ENCODE measurements at places on chromosomes 12 and 14. TPM values are rescaled to one million over a fixed set of nuclear protein-coding genes. Genes with fewer than 3 reads are reported as not detected.

- H3K27ac ChIP-seq: peak overlapping the region; percentile 33
- H3K27me3 ChIP-seq: no peaks in the 10 kb centered on the region
These were observed 55.6 kb upstream of the GTF2A1 start for GRCh38 chr14:81276073-81277069.

GRCh38 chr14:36394593-36394992 is 74.2 kb upstream of the MBIP start:
- H3K36me3 ChIP-seq: no peaks in the 10 kb centered on the region
- H3K4me1 ChIP-seq: no peaks in the 10 kb centered on the region
- no peak overlapping the region for H3K27ac ChIP-seq
- DNase-seq: no peak

GRCh38 chr12:122880668-122881067 is 15.3 kb downstream of the VPS37B start:
- H3K36me3 ChIP-seq: no peaks in the 10 kb centered on the region
- no peak overlapping the region for H3K27ac ChIP-seq
- no peaks in the 10 kb centered on the region for H3K27me3 ChIP-seq

DNA sequence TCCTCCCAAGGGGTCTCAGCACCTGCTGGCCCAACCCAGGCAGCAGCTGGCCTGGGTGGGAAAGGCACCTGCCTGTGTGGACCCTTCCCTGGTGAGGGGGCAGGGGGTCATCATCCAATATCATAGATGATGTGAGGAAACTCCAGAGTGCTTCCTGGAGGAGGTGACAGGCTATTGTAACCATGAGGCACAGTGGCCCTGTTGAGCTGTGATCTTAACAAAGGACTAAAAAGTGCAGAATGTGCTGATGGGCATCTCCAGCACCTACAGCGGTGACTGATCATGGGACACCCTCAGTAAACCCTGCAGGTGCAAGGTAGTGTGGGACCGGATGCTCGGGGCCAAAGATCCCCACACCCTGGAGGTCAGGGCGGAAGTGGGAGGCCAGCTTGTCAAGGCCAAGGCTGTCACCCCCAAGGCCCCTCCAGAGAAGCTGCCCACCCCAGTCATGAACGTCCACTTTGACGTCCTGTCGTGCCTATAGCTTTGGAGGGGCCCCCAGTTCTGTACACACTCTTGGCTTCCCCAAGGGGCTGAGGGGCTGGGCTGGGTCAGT is 7.5 kb downstream of the MMP17 start:
- no peak overlapping the region for H3K27ac ChIP-seq
- no peaks in the 10 kb centered on the region for H3K27me3 ChIP-seq
- no peak for DNase-seq
- H3K4me3 ChIP-seq: no peak overlapping the region

GRCh38 chr12:60308366-60308991 is 712.6 kb downstream of the SLC16A7 start:
- H3K4me3 ChIP-seq: no peak overlapping the region
- H3K27ac ChIP-seq: no peak overlapping the region
- no peaks in the 10 kb centered on the region for H3K27me3 ChIP-seq
- no peaks in the 10 kb centered on the region for H3K4me1 ChIP-seq
- no peak for DNase-seq

DNA sequence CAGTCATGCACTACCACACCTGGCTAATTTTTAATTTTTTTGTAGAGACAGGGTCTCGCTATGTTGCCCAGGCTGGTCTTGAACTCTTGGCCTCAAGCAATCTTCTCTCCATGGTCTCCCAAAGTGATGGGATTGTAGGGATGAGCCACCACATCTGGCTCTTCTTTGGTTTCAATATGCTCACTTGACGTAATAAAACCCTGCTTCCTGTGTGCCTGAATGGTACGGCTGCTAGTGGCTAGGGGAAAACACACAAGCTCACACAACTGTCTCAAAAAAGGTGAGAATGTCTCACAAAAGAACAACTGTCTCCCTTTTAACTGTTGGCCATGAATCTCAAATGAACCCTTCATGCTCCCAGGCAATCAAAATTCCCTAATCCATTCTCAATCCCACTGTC is 15.0 kb downstream of the C1S start:
- H3K4me1 ChIP-seq: no peaks in the 10 kb centered on the region
- no peak overlapping the region for H3K27ac ChIP-seq
- H3K4me3 ChIP-seq: no peak overlapping the region
- no peaks in the 10 kb centered on the region for H3K36me3 ChIP-seq
- H3K27me3 ChIP-seq: no peaks in the 10 kb centered on the region

GRCh38 chr14:88937706-88938105 is 113.3 kb downstream of the TTC8 start:
- no peaks in the 10 kb centered on the region for H3K27me3 ChIP-seq
- no peaks in the 10 kb centered on the region for H3K36me3 ChIP-seq
- H3K27ac ChIP-seq: no peak overlapping the region
- no peak for DNase-seq
- no peaks in the 10 kb centered on the region for H3K4me1 ChIP-seq

DNA sequence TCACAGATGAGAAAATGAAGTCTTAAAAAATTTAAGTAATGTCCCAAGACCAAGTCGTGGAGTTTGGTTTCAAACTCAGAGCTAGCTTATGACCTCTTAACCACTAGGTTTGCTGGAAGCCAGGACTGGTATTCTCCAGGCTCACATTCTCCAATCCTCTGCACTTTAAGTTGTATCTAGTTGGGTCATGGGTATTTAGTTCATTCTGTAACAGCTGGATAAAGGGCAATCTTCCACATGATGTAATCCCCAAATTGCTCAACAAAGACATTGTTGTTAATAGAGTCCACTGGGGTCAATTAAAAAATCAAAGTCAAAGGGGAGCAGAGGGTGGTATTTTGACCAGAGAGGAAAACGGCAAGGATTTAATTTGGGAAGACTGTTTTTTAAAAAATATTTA is 17.8 kb upstream of the GAS2L3 start:
- H3K4me1 ChIP-seq: no peaks in the 10 kb centered on the region
- H3K36me3 ChIP-seq: no peaks in the 10 kb centered on the region
- no peak for DNase-seq
- no peaks in the 10 kb centered on the region for H3K27me3 ChIP-seq
- H3K4me3 ChIP-seq: no peak overlapping the region

DNA sequence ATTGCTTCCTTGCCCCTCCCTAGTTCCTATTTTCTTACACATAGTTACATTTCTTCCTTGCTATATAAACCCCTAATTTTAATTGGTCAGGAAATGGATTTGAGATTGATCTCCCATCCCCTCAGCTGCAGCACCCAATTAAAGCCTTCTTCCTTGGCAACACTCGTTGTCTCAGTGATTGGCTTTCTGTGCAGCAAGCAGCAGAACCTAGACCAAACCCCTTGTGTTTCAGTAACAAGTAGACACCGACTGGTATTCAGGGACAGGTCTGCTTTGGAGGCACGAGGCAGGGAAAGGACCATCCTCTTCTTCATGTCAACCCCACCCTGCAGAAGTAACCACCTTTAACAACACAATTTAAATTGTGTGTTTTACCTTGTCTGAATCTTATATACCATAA is 152.6 kb downstream of the RPAP3 start:
- no peaks in the 10 kb centered on the region for H3K4me1 ChIP-seq
- DNase-seq: no peak
- H3K27ac ChIP-seq: no peak overlapping the region

GRCh38 chr12:24087294-24087693 is 137.8 kb upstream of the SOX5 start:
- H3K27ac ChIP-seq: no peak overlapping the region
- no peak for DNase-seq
- H3K27me3 ChIP-seq: no peaks in the 10 kb centered on the region
- H3K36me3 ChIP-seq: no peaks in the 10 kb centered on the region
- H3K4me3 ChIP-seq: no peak overlapping the region

DNA sequence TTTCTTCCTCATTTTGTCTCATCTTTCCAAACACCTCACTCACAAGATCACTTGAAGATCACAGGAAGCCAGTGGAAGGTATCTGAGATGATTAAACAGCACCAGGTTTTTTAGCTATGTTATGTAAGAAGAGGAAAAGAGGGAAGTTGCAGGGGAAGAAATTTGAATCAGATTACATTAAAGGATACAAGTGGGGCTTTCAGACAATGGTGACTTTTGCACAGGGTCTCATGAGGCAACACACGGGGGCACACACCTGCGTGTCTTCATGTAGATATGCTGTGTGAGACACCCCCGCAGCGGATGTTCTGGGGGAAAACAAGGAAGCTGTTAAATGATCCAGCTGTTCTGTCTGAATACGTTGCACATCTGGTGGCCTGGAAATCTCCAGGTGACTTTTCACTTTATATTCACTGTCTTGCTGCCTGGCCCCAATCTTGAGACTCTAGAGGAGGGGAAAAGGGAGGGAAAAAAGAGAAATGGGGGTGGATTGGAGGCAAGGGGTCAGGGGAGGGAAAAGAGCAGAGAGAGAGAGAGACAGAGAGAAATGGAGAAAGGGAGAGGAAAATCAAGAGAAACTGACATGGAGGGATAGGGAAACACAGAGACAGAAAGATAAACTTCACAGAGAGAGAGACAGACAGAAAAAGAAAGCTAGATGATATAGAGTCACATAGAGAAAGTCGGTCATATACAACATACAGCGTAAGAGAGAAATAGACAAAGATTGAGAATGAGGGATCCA is 36.3 kb upstream of the PPP1CC start:
- H3K27ac ChIP-seq: no peak overlapping the region
- DNase-seq: no peak
- H3K36me3 ChIP-seq: no peaks in the 10 kb centered on the region
- no peaks in the 10 kb centered on the region for H3K27me3 ChIP-seq
- H3K4me1 ChIP-seq: no peaks in the 10 kb centered on the region
- H3K4me3 ChIP-seq: no peak overlapping the region

GRCh38 chr12:85662207-85662602 is 174.0 kb downstream of the RASSF9 start:
- H3K27ac ChIP-seq: no peak overlapping the region
- H3K4me1 ChIP-seq: no peaks in the 10 kb centered on the region
- H3K4me3 ChIP-seq: no peak overlapping the region

DNA sequence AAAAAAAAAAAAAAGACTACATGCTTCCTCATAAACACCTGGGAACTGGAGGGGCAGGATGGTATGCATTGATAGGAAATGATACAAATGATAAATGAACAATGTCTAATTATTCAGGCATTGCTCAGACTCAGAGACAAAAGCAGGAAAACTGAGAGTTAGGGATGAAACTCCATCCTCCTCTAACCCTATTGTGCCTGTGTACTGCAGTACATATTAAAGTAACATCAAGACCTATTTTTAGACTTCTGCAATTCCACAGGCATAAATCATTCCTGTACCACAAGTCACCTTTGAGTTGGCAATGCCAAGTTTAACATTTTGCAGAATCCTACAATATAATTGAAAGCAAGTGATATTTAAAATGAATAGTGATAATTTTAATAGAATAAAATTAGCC is 156.5 kb upstream of the USP15 start:
- H3K27ac ChIP-seq: no peak overlapping the region
- DNase-seq: no peak
- no peaks in the 10 kb centered on the region for H3K36me3 ChIP-seq

DNA sequence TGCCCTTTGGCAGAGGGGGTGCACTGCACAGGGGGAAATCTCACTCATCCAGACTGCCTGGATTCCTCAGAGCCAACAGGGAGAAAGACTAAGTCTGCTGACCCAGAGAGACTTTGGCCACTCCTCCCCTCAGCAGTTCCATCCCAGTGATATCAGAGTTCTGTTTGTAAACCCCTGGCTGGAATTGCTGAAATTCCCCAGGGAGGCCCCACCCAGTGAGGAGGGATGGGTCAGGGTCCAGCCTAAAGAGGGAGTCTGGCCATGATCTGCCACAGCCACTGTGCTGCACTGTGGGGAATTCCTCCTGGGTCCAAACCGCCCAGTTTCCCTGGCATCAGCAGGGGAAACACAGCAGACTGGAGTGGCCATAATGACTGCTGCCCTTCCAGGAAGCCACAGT is 54.9 kb upstream of the USP15 start:
- H3K4me1 ChIP-seq: no peaks in the 10 kb centered on the region
- no peak for DNase-seq
- no peaks in the 10 kb centered on the region for H3K27me3 ChIP-seq
- no peaks in the 10 kb centered on the region for H3K36me3 ChIP-seq
- H3K4me3 ChIP-seq: no peak overlapping the region

DNA sequence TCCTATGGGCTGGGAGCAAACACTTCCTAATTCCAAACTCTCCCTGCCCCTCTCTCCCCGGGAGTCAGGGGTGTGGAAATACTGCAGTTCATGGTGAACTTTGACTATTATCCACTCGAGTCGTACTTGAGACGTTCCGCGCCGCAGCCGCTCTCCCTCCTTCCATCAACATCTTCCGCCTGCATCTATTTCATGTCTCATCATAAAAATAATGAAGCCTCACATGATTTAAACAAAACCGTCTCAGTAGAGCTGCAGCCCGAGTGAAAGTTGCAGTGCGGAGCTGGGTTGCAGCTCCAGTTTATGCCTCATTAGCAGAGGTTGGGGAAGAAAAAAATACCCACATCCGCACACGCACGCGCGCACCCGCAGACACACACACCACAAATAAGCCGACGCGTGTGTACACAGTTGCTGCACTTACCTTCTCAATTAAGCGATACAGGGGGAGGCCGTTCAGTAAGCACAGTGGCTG is 283 bp downstream of the LMO3 start:
- H3K27ac ChIP-seq: no peak overlapping the region
- no peak for DNase-seq
- no peaks in the 10 kb centered on the region for H3K4me1 ChIP-seq
- no peaks in the 10 kb centered on the region for H3K27me3 ChIP-seq

- peak overlapping the region; percentile 55 for H3K4me3 ChIP-seq
- no peaks in the 10 kb centered on the region for H3K27me3 ChIP-seq
- DNase-seq: no peak
- H3K27ac ChIP-seq: no peak overlapping the region
- H3K4me1 ChIP-seq: peaks cover 16% of the 10 kb centered on the region
These were observed 41.6 kb upstream of the CAPRIN2 start for GRCh38 chr12:30796313-30796780.

GRCh38 chr12:119432949-119433348 is 98.4 kb downstream of the CCDC60 start:
- DNase-seq: no peak
- H3K36me3 ChIP-seq: no peaks in the 10 kb centered on the region
- H3K27ac ChIP-seq: no peak overlapping the region
- H3K4me1 ChIP-seq: no peaks in the 10 kb centered on the region
- no peaks in the 10 kb centered on the region for H3K27me3 ChIP-seq

GRCh38 chr12:106138633-106139421 is at the start of gene NUAK1:
TSS of gene NUAK1 (minus strand) at chr12:106138954. CDS start at chr12:106138653, 301 bp downstream.
- DNase-seq: peak; percentile 58
- H3K27me3 ChIP-seq: no peaks in the 10 kb centered on the region
- peak within 1 kb of the TSS; percentile 81 for H3K4me3 ChIP-seq

- H3K4me3 ChIP-seq: no peak overlapping the region
- no peaks in the 10 kb centered on the region for H3K36me3 ChIP-seq
- H3K4me1 ChIP-seq: peaks cover 11% of the 10 kb centered on the region
- H3K27ac ChIP-seq: no peak overlapping the region
- DNase-seq: no peak
These were observed 9.7 kb downstream of the DICER1 start for GRCh38 chr14:95147597-95147996.

GRCh38 chr14:96177766-96178375 is 26.8 kb upstream of the BDKRB2 start:
- DNase-seq: peak; percentile 19
- no peaks in the 10 kb centered on the region for H3K36me3 ChIP-seq
- no peaks in the 10 kb centered on the region for H3K27me3 ChIP-seq
- H3K4me1 ChIP-seq: peaks cover 6% of the 10 kb centered on the region
- H3K27ac ChIP-seq: peak overlapping the region; percentile 26
- H3K4me3 ChIP-seq: no peak overlapping the region

The INHBC gene
- 3.1 TPM for total RNA-seq

The PLEKHH1 gene
- 61.3 TPM for total RNA-seq
